Stimulated activated memory B cell treated with anti-CD40 and anti-IgM and Interleukin-4, amounts not matched to agents 10 μg/mL and 1 μg/mL and 100 μg/mL, for 72 hours (primary cell): ENCODE measurements at places on chromosomes 3 and 15.

- no peaks in the 10 kb centered on the region for H3K36me3 ChIP-seq
- H3K27ac ChIP-seq: no peak overlapping the region
- no peaks in the 10 kb centered on the region for H3K4me1 ChIP-seq
Observed at GRCh38 chr3:182500289-182500688, 293.0 kb upstream of the ATP11B start.

DNA sequence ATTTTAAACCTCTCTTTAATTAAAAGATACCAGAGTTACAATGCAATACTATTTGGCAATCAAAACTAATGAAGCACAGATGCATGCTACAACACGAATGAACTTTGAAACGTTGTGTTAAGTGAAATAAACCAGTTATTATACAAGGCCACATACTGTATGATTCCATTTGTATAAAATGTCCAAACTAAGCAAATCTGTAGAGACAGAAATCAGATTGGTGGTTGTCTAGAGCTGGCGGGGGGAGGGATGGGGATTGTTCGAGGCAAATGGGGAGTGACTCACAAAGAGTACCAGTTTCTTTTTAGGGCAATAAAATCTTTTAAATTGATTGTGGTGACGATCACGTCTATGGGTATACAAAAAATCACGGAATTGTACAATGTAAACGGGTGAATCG lies 677.0 kb downstream of the NTRK3 start:
- H3K36me3 ChIP-seq: no peaks in the 10 kb centered on the region
- no peaks in the 10 kb centered on the region for H3K4me1 ChIP-seq
- no peaks in the 10 kb centered on the region for H3K27me3 ChIP-seq
- H3K27ac ChIP-seq: no peak overlapping the region
- H3K4me3 ChIP-seq: no peak overlapping the region

DNA sequence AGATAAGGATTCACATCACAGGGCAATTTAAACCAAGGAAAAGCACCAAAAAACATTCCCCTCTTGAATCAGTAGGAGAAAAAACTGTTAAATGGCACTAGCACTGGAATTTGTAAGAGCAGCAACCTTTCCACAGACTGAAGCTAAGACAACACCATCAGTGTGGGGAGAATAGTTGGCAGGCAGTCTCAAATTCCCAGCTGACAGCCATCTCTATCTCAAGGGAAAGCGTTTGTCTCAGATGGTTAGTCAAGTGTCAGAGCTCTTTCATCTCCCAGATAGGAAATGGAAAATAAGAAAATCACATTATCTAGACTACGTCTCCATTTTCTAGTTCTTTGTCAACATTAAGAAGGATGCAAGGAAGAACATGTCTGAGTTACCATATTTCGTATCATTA lies 228.7 kb downstream of the WDR72 start:
- H3K27me3 ChIP-seq: no peaks in the 10 kb centered on the region
- H3K4me3 ChIP-seq: no peak overlapping the region
- H3K4me1 ChIP-seq: no peaks in the 10 kb centered on the region
- ATAC-seq: no peak

- H3K36me3 ChIP-seq: no peaks in the 10 kb centered on the region
- H3K4me1 ChIP-seq: peaks cover 5% of the 10 kb centered on the region
- no peak overlapping the region for H3K4me3 ChIP-seq
- ATAC-seq: peak; percentile 72
- H3K27ac ChIP-seq: no peak overlapping the region
Observed at GRCh38 chr15:83567318-83567717, 86.6 kb upstream of the ADAMTSL3 start.

- H3K27ac ChIP-seq: no peak overlapping the region
- no peaks in the 10 kb centered on the region for H3K27me3 ChIP-seq
- H3K4me1 ChIP-seq: peaks cover 71% of the 10 kb centered on the region
- no peak overlapping the region for H3K4me3 ChIP-seq
- ATAC-seq: no peak
- H3K36me3 ChIP-seq: peaks cover 9% of the 10 kb centered on the region
Observed at GRCh38 chr3:23390446-23390845, 187.3 kb downstream of the UBE2E2 start.

DNA sequence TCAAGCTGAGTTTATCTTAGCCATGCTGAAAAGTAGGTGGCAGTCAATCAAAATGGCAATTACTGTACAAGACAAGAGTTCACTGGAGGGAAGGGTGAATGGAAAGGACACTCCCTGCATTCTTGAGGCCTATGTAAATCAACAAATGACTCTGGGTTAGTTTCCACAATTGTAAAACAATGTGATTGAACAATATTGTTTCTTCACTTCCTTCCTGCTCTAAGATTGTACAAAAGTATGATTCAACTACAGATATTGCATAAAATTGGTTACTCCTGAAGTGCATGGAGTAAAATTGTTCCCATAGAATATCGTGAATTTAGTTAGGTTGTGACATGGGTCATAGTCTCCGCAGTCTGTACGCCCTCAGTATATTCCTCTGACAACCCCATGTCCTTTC lies 277.6 kb downstream of the LPP start:
- ATAC-seq: no peak
- peaks cover 42% of the 10 kb centered on the region for H3K36me3 ChIP-seq
- peaks cover 66% of the 10 kb centered on the region for H3K4me1 ChIP-seq
- no peaks in the 10 kb centered on the region for H3K27me3 ChIP-seq
- no peak overlapping the region for H3K4me3 ChIP-seq

DNA sequence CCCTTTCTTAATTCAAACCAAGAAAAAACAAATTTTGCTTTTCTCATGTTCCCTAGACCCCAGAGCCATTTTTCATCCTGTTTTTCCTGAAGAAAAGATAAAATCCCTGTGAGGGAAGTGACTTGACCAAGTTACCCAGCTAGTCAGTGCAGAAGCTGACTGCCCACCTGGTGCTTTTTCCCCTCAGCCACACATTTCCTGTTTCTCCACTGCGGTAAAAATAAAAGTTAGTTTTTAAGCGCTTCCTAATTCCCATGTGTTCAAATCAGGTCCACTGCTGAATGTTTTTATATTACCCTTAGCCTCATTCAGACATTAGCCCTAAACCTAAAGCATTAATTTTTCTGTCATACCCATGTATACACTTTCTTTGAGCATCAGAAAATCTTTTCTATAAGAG lies 26.1 kb downstream of the PPP2R3A start:
- no peaks in the 10 kb centered on the region for H3K36me3 ChIP-seq
- ATAC-seq: no peak
- H3K27me3 ChIP-seq: peaks cover 7% of the 10 kb centered on the region
- H3K27ac ChIP-seq: no peak overlapping the region

- no peak overlapping the region for H3K27ac ChIP-seq
- H3K36me3 ChIP-seq: peaks cover 11% of the 10 kb centered on the region
- H3K4me1 ChIP-seq: no peaks in the 10 kb centered on the region
Observed at GRCh38 chr15:76204916-76205460, 106.3 kb downstream of the ETFA start.

GRCh38 chr3:86149054-86149453 lies 841.9 kb downstream of the VGLL3 start:
- H3K4me1 ChIP-seq: no peaks in the 10 kb centered on the region
- no peak overlapping the region for H3K27ac ChIP-seq
- no peak overlapping the region for H3K4me3 ChIP-seq

DNA sequence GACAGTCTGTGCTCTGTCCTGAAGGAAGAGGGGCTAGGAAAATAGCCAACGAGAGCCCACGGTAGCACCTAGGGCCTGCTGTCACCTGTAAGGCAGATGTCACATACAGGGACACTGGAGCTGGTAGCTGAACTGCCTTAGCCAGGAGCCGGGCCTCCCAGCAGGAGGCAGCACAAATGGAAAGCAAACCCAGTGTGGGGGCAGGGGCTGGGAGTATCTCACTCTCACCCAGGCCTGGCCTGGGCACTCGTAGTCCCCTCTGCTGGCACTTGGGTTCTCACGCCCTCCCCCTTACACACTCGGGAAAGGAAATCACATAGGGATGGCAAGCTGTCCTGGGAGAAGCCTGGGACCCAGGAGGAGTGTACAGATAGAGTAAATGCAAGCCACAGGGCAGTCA lies 173.1 kb upstream of the CHRNA7 start:
- H3K4me1 ChIP-seq: no peaks in the 10 kb centered on the region
- no peak for ATAC-seq
- H3K36me3 ChIP-seq: peaks cover 6% of the 10 kb centered on the region
- H3K4me3 ChIP-seq: no peak overlapping the region

DNA sequence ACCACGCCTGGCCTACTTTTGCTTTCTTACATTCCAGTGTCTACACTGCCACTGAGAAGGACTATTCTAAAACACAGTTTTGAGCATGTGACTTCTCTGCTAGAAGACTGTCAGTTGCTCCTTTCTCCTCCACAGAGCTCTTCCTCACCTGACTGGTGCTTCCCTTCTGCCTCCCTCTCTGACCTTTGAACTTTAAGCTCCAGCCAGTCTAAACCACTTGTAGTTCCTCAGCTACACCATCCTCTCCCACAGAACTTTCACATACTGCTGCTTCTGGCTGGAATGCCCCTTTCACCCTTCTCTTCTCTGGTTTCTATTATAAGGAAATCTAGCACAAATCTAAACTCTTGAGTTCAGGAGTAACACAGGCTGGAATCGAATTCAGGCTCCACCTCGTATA lies 9.1 kb downstream of the NCEH1 start:
- no peak for ATAC-seq
- no peaks in the 10 kb centered on the region for H3K27me3 ChIP-seq
- no peak overlapping the region for H3K4me3 ChIP-seq
- no peak overlapping the region for H3K27ac ChIP-seq
- peaks cover 12% of the 10 kb centered on the region for H3K36me3 ChIP-seq

GRCh38 chr15:80643431-80643951 lies 51.6 kb upstream of the ABHD17C start:
- ATAC-seq: no peak
- no peaks in the 10 kb centered on the region for H3K27me3 ChIP-seq
- H3K4me1 ChIP-seq: no peaks in the 10 kb centered on the region
- no peaks in the 10 kb centered on the region for H3K36me3 ChIP-seq
- no peak overlapping the region for H3K27ac ChIP-seq
- no peak overlapping the region for H3K4me3 ChIP-seq

GRCh38 chr3:7821858-7822257 lies 679.8 kb upstream of the LMCD1 start:
- ATAC-seq: no peak
- H3K36me3 ChIP-seq: no peaks in the 10 kb centered on the region
- H3K27ac ChIP-seq: no peak overlapping the region
- H3K4me3 ChIP-seq: no peak overlapping the region

DNA sequence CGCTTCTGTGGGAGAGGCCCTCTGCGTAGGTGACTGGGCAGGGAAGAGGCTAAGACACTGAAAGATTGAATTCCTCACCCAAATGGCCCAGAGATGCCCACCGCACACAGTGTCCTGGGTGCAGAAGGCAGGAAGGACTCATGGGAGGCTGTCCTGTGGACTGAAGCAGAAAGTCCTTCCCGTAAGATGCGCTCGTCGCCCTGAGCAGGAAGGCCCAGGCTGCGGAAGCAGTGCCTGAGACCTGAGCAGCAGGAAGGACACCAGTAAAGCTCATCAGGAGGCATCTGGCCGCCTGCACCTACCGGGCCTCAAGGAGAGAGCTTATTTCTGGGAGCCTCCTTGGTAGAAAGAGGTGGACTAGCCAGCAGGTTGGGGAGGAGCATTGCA lies 3.3 kb downstream of the PAK6 start:
- peaks cover 14% of the 10 kb centered on the region for H3K27me3 ChIP-seq
- H3K4me1 ChIP-seq: peaks cover 21% of the 10 kb centered on the region
- no peak for ATAC-seq
- no peak overlapping the region for H3K27ac ChIP-seq

DNA sequence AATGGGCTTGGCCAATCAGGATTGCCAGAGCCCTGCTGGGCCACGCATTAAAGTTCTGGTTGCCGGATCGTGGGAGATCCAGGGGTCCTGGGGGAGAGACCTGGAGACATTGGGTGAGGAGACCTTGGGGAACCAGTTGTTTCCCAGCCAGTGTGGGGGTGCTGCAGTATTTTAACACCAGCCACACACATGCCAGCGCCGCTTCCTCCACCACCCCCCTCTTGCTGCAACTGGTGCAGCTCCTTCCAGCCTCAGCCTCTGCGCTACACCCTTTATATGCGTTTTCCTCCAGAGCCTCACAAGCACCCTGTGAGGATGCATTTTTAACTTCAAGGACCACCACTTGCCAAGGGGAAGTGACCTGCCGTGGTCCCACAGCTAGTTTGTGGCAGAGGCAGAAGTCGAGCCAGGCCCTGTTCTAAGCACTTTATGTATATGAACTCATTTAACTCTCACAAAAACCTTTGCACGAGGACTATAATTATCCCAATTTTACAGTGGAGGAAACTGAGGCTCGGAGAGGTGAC lies 29.4 kb upstream of the GRIP2 start:
- no peak overlapping the region for H3K4me3 ChIP-seq
- ATAC-seq: no peak
- no peak overlapping the region for H3K27ac ChIP-seq

GRCh38 chr3:195140816-195141793 lies 129.9 kb downstream of the XXYLT1 start:
- H3K36me3 ChIP-seq: peaks cover 27% of the 10 kb centered on the region
- H3K27ac ChIP-seq: no peak overlapping the region
- H3K27me3 ChIP-seq: no peaks in the 10 kb centered on the region
- ATAC-seq: no peak

DNA sequence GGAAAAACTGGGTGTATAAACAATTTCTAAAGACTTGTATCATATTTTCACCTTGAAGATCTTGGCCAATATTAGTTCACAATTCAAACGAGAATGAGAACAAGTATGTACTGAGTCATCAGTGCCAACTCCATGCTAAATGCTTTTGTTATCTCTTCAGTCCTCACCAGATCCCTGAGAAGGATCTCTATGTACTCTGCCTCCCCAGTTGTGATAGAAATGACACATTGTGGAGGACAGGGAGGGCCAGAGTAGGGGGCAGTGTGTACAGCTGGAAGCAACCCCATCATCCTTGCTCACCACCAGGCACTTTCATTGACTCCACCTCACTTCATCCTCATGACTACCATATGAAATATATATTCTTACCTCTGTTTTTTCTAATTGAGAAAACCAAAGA lies 353.7 kb upstream of the SOX2 start:
- no peak overlapping the region for H3K27ac ChIP-seq
- no peaks in the 10 kb centered on the region for H3K36me3 ChIP-seq
- H3K4me3 ChIP-seq: no peak overlapping the region
- H3K27me3 ChIP-seq: no peaks in the 10 kb centered on the region

DNA sequence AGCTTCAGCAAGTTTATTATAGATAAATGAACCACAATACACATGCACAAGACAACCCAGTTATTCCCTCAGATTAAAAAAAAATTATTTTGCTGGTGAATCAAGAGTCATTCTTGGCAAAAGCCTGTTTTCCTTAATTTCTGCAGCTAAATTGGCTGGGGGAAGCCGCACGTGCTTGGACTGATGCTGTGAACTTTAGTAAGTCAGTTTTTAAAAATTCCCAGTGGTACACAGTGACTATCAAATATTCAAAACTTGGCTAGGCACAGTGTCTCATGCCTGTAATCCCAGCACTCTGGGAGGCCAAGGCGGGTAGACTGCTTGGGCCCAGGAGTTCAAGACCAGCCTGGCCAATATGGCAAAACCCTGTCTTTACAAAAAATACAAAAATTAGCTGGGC lies 23.9 kb downstream of the EHD4 start:
- no peaks in the 10 kb centered on the region for H3K27me3 ChIP-seq
- no peak overlapping the region for H3K4me3 ChIP-seq
- H3K36me3 ChIP-seq: peaks cover 31% of the 10 kb centered on the region
- no peak overlapping the region for H3K27ac ChIP-seq

GRCh38 chr3:46897031-46897430 lies 19.5 kb downstream of the PTH1R start:
- peaks cover 58% of the 10 kb centered on the region for H3K27me3 ChIP-seq
- no peak overlapping the region for H3K4me3 ChIP-seq
- H3K4me1 ChIP-seq: peaks cover 37% of the 10 kb centered on the region
- ATAC-seq: no peak

GRCh38 chr3:121871430-121871829 lies 22.8 kb upstream of the SLC15A2 start:
- peaks cover 72% of the 10 kb centered on the region for H3K36me3 ChIP-seq
- H3K27me3 ChIP-seq: no peaks in the 10 kb centered on the region
- peaks cover 68% of the 10 kb centered on the region for H3K4me1 ChIP-seq
